CD4-positive, alpha-beta memory T cell (primary cell): ENCODE measurements at places on chromosomes 13 and 19. TPM values are rescaled to one million over a fixed set of nuclear protein-coding genes. Genes with fewer than 3 reads are reported as not detected.

SPIB gene
- not detected for total RNA-seq

VSTM1 gene
- total RNA-seq: not detected

IGFL1 gene
- not detected for total RNA-seq

CYP4F2 gene
- total RNA-seq: not detected

CLIP3 gene
- total RNA-seq: 2.4 TPM

DNA sequence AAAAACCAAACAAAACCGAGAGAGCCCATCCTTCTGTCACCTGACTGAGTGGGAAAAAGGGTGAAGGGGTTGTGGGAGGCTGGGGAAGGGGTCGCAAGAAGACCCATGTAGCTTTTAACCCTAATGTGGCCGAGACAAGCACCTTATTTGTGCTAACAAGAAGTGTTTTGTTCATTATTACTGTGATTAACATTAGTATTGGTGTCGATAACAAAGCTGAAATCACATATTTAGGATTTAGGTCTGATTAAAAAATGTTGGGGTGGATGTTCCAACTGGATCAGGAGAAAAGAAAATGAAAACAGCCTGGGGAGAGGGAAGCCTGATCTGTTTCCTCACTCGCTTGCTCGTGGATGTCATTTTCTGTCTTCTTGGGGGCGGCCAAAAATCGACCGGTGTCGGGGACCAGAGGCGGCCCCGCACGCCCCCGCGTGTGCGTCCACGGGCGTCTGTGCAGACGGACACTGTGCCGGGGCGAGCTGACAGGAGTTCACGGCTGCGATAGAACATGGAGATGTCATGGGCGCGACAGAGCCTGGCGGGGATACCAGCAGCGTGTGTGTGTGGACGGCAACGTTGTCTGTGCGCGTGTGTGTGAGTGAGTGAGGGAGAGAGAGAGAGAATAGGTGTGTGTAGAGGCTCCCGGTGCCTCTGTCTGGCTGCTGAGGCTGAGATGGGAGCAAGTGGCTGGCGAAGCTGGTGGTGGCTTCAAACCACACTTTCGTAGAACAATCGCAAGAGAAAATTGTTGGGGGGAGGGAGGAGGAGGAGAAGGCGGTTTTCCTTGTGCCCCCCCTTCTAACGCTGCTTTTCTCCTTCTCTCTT, 29.1 kb downstream of the NFIX start:
- DNase-seq: no peak
- H3K4me3 ChIP-seq: no peak overlapping the region
- H3K27me3 ChIP-seq: peaks cover 13% of the 10 kb centered on the region
- peaks cover 19% of the 10 kb centered on the region for H3K4me1 ChIP-seq
- no peaks in the 10 kb centered on the region for H3K36me3 ChIP-seq
- H3K27ac ChIP-seq: no peak overlapping the region

DNA sequence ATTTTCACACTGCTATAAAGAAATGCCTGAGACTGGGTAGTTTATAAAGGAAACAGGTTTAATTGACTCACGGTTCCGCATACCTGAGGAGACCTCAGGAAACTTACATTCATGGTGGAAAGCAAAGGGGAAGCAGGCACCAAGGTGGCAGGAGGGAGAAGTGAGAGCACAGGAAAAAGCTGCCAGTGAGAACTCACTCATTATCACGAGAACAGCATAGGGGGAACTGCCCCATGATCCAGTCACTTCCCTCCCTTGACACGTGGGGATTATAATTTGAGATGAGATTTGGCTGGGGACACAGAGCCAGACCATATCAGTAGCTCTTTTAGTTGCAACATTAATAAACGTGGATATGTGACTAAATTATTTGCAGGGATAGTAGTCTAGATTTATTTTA, 4.3 kb upstream of the KCTD4 start:
- H3K36me3 ChIP-seq: no peaks in the 10 kb centered on the region
- H3K4me3 ChIP-seq: no peak overlapping the region
- H3K27me3 ChIP-seq: no peaks in the 10 kb centered on the region
- no peaks in the 10 kb centered on the region for H3K4me1 ChIP-seq

- no peak for DNase-seq
- no peak overlapping the region for H3K4me3 ChIP-seq
- peaks cover 87% of the 10 kb centered on the region for H3K4me1 ChIP-seq
- no peak overlapping the region for H3K27ac ChIP-seq
Measured at GRCh38 chr19:19477705-19478383, 37.5 kb downstream of the TSSK6 start.

DNA sequence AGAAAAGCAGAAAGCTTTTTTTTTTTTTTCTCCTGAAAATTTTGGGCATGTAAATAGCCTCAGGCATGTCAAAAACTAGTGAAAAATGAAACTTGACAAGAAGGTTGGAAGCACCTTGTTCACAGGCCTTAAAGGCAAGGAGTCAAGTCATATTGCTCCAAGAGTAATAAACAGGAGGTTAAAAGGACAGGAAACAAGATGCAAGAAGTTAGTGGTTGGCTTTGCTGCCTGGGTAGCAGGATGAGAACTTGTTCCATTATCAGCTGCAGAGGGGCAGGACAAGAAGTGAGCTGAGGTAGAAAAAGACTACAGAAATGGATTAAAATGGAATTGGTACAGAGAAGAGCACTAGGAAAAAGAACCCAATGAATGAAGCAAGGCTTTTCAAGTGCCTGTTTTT, 242.6 kb downstream of the DCT start:
- no peaks in the 10 kb centered on the region for H3K36me3 ChIP-seq
- H3K4me1 ChIP-seq: peaks cover 23% of the 10 kb centered on the region
- no peak overlapping the region for H3K4me3 ChIP-seq
- no peak for DNase-seq
- no peaks in the 10 kb centered on the region for H3K27me3 ChIP-seq

DNA sequence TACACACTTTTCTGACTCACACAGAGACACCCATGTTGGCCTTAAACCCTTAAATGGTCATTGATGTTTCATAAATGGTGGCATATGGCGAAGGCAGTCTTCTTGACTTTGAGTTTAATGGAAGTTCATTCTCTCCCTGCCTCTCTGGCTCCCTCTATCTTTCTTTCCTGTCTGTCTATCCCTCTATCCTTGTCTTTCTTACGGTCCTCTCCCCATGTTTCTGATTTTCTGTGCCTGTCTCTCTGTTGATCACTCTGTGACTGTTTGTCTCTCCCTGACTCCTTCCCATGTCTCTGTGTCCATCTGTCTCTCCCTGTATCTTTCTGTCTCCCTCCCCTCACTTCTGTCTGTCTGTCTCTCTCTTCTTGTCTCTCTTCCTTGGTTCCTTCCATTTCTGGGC, 43.2 kb upstream of the SHKBP1 start:
- H3K36me3 ChIP-seq: no peaks in the 10 kb centered on the region
- no peak for DNase-seq
- H3K4me3 ChIP-seq: no peak overlapping the region
- no peak overlapping the region for H3K27ac ChIP-seq

DNA sequence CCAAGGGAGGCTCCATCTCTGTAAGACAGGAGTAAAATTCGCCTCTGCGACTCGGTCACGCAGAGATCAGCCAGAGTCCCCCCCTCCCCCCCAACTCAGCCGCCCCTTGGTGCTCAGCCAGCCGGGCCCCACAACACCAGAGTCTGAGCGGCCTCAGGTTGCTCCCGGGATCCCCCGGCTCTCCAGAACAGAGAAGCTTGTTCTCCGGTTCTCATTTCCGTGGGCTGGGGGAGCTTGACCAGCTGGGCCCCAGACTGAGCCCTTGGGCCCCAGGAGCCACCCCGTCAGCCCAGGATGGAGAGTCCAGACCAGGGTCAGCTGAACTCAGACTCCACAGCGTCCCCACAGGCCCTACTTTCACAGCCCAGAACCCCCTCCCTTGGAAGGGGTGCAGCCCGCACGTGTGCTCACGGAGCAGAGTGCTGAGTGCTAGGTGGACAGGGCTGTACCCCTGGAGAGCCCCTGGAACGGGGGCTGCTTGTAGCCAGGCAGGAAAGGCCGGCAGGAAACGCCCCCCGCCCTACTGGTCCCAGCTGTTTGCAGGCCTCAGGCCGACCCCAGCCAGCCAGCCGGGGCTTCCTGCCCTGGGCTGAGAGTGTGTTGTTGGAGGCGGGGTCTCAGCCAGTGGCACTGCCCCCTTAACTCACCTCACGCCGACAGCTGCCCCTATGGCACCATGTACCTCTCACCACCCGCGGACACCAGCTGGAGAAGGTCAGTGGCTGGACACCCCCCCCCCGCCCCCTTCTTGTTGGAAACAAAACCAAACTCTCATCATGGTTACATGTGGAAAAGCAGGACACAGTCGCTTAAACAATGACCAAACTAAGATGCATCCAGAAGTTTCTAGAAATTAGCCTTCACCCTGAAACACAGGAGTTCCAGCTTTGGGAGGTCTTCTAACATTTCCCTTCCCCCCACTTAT, 44.4 kb downstream of the COMP start:
- no peaks in the 10 kb centered on the region for H3K27me3 ChIP-seq
- H3K4me3 ChIP-seq: no peak overlapping the region
- H3K36me3 ChIP-seq: no peaks in the 10 kb centered on the region
- H3K4me1 ChIP-seq: no peaks in the 10 kb centered on the region
- no peak for DNase-seq
- no peak overlapping the region for H3K27ac ChIP-seq
